KG1 (cell line): ENCODE measurements at places on chromosomes 3 and 15.
A peak's percentile ranks its signal among the peaks of the same experiment; 100 is the strongest.

DNA sequence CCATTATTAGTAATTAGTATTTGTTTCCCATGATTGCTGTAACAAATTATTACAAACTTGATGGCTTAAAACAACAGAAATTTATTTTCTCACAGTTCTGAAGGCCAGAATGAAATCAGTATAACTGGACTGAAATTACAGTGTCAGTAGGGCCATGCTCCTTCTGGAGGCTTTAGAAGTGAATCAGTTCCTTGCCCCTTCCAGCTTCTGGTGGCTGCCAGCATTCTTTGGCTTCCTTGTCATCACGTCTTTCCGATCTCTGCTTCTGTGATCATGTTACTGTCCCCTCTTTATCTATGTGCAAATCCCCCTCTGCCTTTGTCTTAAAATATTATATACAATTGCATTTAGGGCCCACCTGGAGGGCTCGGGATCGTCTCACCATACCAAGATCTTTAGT is 92.0 kb downstream of the FOXB1 start:
- DNase-seq, result no peak

DNA sequence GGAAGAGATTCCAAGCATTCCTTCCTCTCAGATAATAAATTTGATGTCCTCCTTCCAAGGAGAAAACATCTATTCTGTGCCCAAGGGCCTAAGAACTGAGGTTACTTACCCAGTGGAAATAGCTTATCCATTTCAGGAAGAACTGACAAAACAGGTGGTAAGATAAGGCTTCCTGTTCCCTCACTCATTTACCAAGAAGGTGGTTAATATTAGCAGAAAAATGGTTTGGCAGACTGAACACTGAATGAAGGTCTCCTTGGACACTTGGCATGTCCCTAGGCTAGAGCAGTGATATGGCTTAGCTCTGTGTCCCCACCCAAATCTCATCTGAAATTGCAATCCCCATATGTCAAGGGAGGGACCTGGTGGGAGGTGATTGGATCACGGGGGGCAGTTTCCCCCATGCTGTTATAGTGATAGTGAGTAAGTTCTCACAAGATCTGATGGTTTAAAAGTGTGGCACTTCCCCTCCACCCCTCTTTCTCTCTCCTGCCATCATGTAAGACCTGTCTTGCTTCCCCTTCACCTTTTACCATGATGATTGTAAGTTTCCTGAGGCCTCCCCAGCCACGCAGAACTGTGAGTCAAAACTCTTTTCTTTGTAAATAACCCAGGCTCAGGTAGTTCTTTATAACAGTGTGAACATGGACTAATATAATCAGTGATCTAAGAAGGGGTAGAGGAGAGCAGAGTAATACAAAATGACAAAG is 127.4 kb downstream of the ST8SIA2 start:
- no peak for DNase-seq

GRCh38 chr3:38652934-38653333 is 3.4 kb upstream of the SCN5A start:
- no peak for DNase-seq

DNA sequence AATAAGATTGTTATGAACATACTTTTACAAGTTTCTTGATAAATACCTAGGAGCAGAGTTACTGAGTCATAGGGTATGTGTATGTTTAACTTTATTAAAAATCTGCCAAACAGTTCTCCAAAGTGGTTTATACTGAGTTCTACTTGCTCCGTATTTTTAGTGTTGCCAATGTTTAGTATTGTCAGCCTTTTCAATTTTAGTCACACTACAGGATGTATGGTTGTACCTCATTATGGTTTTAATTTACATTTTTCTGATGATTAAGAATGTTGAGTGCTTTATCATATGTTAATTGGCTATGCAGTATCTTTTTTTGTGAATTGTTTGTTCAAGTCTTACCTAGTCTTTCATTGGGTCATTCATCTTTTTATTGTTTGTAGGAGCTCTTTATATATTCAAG is 4.3 kb downstream of the TMOD3 start:
- DNase-seq, result no peak

DNA sequence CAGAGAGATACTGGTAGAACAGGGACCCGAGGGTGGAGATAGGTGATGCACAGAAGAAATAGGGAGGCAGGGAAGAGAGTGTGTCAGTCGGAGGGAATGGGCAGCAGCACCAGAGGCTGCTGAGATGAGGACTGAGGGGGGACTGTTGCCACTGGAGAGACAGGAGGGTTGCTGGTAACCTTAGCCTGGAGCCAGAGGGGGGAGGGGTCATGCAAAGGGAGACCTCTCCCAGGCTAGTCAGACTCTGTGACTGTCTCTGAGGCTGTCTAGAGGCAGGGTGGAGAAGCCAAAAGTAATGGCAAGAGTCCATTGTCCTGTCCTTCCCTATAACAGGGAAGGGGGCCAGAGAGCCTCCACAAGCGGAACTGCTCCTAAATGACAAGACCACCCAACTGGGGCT is 2.1 kb upstream of the DLEC1 start:
- no peak for DNase-seq

DNA sequence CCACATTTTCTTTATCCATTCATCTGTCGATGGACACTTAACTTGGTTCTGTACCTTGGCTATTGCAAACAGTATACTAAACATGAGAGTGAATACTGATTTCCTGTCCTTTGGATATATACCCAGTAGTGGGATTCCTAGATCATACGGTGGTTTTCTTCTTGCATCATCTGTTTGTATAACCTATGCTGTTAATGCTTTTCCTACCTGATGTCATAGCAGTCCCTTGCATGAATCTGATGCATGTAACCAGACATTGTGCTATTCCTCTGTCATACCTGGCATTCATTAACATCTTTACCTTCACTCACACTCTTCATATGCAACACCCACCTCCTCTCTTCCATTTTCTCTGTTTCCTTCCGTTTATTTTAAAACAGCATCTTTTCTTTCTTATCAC is 185.2 kb downstream of the KLHL25 start:
- DNase-seq, result no peak

GRCh38 chr15:95620934-95621579 is 709.4 kb upstream of the NR2F2 start:
- DNase-seq, result no peak

GRCh38 chr15:81724536-81724935 is 321.3 kb downstream of the MEX3B start:
- no peak for DNase-seq

DNA sequence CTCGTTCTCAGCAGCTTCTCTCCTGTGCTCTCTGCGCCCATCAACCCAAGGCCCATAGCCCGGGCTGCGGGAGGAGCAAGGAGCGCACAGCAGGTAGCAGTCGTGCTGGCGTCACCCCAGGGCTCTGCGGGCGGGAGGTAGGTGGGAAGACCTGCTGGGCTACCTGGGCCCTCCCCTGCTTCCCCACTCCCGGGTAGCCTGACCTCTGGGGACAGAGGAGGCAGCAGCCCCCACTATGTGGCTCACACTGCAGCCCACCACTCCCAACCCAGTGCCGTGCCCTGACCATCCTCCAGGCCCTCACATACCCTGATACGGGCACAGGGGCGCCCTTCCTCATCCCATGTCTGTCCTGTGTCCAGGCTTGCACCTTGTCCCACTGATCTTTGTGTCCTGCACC is 171.0 kb downstream of the NSMCE3 start:
- no peak for DNase-seq

DNA sequence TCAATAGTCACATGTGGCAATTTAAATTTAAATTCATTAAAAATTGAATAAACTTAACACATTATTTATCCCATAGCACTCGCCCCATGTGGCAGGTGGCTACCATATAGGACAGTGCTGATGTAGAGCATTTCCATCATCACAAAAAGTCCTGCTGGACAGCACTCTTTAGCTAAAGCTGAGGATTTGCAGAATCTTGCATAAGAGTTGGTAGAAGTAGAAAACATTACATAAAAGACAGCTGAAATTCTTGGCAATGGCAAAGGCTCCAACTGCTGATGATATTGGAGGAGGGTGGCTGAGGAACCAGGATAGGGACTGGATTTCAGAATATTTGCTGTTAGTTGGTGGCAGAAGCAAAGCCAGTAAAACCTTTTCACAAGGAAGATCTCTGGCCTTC is 230.7 kb upstream of the SATB1 start:
- no peak for DNase-seq

GRCh38 chr3:39094851-39095677 is 12.4 kb downstream of the GORASP1 start:
- no peak for DNase-seq

DNA sequence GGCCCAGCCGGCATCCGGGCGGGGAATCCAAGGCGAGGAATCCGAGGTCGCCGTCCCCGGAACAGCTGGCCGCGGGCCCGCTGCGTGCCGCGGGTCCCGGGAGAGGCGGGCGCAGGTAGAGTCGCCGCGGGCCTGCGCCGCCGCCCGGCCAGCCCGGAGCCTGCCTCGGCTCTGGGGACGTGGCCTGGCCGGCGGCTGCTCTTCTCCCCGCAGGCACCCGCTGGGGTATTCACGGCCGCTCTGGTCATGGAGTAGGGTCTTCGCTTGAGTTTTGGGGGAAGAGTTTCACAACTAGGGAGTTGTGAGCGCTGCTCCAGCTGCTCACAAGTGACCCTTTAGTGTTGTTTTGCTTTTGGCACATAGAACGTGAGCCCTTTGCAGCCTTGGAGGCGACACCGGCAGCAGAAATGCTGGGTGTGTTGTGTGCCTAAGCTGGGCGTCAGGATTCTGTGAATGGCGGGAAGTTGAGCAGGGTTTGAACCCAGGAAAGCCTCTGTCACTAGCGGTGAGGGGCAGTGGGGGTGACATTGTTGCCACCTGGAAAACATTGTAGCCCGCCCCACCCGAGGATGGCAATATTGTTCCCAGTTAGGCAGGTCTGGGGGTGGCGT is 4.0 kb downstream of the TRIM71 start:
- no peak for DNase-seq

DNA sequence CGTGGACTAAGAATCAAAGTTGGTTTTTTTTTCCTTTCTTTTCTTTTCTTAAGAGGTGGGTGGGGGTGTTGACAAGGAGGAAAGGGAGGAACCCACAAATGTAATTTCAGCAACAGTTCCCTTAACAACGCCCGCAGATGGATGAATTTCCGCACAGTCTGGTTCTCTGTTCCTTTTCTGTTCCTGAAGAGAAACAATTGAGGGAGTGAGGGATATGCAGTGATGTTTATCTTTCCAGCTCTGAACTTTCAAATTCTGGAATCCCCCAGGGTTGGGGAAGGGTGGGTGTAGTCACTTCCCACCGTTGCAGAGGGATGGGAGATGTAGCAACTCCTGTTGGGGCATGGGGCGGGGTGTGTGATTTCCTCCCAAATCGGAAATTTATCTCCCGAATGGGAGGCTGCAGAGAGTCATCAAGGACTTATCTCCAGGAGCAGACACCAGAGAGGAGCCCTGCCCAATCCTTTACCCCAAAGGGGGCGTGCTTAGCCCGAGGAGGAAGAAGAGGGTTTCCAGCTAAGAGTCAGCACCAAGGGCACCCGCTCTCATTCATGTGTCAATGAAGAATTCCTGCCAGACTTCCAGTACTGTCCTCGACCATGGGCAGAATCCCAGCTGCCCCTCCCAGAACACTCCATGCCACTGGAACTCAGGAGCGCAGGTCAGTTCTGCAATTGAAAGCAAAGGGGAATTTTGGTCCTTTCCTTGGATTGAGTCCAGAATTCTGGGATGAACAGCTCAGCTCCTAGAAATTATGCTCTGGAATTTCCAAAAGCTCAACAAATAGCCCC is 35.0 kb upstream of the CFAP161 start:
- peak; percentile 39 for DNase-seq

DNA sequence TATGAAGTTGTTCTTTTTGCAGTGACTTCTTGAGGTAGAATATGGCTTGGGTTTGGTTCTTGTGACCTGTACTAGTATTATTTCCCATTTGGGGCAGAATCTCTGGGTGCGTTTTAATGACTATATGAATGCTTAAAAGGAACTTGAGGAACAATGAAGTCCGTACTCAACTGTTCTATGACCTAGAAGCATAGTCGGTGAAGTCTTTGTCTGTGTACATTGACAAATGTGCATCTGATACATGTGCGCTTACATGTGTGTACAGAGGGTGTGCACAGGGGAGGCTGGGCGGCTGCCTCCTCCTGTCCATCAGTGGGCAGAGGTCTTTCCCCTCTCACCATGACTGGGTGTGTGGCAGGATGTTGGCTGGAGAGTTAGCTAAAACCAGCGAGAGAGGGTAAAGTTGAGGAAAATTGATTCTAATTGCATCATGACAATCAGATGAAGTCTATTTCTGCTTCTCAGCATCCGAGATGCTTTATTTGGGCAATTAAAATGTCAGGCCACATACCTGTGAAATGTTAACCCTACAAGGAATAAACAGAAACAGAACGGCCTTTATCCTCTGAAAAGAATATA is 1.0 kb upstream of the NR2F2 start:
- DNase-seq, result no peak

- DNase-seq, result no peak
These were observed 298.1 kb downstream of the ADAMTS17 start for GRCh38 chr15:100043692-100044091.

DNA sequence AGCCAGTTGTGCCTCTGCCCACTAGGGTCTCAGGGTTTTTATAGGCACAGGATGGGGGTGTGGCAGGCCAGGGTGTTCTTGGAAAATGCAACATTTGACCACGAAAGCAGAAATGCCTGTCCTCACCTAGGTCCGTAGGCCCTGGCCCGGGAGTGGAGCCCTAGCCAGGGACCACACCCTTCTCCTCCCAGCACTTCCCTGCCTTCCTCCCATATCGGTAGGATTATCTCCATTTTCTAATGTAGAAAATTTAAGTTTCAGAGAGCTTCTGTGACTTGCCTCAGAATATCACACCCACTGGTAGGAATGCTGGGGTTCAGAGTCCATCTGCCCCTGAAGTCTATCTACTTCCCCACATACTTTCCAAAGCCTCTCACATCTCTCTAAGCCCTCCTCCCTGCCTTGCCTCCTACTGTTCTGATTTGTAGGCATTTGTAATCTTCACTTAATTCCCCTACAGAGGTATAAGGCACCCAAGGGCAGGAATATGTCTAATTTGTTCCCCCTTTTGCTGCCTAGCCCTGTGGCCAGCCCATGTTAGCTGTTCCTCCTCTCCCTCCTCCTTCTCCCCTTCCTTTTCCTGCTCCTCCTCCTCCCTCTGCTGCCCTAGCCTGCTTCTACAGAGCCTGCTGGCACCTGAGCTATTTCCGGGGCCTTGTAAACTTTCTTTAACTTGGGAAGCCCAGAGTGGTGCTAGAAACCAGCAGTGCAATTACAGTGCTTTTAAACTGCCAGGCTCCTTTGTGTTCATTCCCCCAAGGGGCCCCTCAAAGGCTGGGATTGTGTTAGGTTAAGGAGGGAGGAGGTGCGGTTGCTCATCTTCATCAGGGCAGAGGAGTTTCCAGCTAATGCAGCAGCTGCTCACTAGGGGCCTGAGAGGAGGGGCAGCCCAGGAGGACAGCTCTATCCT is 71.1 kb downstream of the MRPL46 start:
- DNase-seq, result no peak

- DNase-seq, result no peak
These were observed 176.7 kb upstream of the GOLIM4 start for GRCh38 chr3:168272343-168272985.

- DNase-seq, result no peak
These were observed 171.2 kb downstream of the APBA2 start for GRCh38 chr15:29056839-29057450.

GRCh38 chr3:184727357-184728009 is 15.6 kb upstream of the MAGEF1 start:
- peak; percentile 11 for DNase-seq

GRCh38 chr3:100506355-100506754 is 13.9 kb downstream of the TMEM45A start:
- no peak for DNase-seq
